ENCODE measurements at places on chromosomes 7 and 10.

DNA sequence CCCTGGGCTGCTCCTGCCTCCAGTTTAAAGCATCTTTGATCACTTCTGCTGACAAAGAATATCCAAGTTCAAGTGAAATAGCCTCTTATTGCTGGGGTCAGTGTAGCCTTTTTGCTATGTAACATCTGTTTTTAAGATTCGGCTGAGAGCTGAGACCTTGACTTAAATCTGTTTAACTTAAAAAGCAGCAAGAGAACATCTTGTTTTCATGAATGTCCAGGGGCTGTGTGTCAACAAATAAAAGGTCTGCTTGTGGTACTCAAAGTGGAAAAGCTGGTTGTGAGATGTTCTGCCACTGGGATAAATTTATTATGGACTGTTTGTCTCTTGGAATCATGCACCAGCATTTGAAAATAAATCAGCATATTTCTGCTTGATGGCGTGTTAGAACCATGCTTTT lies 73.2 kb downstream of the CALD1 start:
- DNase-seq: no peak

GRCh38 chr7:133478591-133479135 lies 225.8 kb downstream of the EXOC4 start:
- DNase-seq: no peak

GRCh38 chr10:130206216-130206737 lies 70.1 kb downstream of the GLRX3 start:
- no peak for DNase-seq

DNA sequence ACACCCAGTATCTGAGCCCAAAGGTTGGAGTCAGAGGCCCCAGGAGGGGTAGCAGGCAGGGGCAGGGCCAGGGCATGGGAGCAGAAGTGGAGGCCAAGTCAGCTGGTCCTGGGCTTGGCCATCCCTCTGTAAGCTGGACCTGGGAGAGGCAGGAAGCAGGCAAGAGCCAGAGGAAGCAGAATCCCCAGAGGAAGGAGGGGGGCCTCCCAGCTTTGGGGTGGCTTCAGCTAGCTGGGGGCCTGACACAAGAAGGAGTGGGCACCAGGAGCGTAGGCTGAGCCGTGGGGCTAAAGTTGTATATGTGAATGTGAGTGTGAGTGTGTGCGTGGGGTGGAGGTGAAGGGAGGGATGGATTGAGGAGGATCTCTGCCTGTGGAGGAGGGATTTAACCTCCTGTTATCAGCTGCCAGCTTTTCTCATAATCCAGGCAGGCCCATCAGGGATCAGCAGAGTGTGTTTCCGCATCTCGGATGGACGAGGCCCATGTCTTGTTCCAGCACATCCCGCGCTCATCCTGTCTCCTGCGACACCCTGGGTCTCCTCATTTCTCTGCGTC lies 54.0 kb downstream of the NEURL1 start:
- DNase-seq: no peak

- DNase-seq: peak; percentile 3
Measured at GRCh38 chr7:3154881-3155494, 111.3 kb upstream of the CARD11 start.

GRCh38 chr10:78435484-78436221 lies 402.0 kb downstream of the RPS24 start:
- no peak for DNase-seq

DNA sequence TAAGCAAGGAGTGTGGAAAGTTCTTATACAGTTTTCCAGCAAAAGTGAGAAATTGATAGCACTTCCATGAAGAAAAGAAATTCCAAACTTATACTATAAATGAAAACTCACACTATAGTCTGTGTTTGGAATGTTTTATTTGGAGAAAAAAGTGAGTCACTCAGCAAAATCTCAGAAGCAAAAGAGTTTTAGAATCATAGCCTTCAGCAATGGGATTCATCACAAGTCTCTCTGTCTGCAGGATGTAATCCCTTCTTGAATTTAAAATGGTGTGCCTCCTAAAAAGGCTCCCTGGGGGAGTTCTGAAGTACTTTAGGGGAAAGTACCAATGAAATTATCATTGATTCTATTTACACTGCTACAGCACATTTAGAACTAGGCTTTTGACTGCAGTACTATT lies 756.4 kb downstream of the XPNPEP1 start:
- no peak for DNase-seq

- no peak for DNase-seq
Measured at GRCh38 chr10:3806603-3807002, 21.6 kb upstream of the KLF6 start.

DNA sequence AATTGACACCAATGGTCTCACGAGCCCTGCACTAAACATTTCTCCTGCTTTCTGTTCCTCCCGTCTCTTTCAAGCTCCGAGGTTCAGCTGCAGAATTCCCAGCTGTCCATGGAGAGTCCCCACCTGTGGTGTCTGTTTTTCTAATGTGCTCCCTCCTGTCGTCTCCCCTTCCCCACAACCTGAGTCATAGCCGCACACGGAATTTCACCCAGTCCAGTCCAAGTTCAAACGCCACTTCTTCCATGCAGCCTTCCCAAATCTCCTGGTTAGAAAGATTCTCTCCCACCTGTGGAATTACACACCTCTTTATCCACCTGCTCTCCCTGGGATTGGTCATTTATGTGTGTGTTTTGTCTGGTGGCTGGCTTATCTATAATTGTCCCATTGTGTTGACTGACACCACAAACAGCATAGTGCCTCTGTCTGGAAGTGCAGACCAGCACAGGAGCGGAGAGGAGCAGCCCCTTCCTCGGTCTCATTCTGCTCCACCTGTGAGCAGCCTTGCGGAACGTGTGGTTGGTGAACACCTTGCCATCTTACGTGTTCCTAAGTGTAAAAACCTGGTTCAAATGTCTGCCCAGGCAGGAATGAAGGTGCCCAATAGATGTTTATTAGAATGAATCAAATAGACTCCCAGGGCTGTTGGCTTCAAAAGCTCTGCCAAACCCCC lies 3.3 kb upstream of the DIP2C start:
- DNase-seq: no peak

DNA sequence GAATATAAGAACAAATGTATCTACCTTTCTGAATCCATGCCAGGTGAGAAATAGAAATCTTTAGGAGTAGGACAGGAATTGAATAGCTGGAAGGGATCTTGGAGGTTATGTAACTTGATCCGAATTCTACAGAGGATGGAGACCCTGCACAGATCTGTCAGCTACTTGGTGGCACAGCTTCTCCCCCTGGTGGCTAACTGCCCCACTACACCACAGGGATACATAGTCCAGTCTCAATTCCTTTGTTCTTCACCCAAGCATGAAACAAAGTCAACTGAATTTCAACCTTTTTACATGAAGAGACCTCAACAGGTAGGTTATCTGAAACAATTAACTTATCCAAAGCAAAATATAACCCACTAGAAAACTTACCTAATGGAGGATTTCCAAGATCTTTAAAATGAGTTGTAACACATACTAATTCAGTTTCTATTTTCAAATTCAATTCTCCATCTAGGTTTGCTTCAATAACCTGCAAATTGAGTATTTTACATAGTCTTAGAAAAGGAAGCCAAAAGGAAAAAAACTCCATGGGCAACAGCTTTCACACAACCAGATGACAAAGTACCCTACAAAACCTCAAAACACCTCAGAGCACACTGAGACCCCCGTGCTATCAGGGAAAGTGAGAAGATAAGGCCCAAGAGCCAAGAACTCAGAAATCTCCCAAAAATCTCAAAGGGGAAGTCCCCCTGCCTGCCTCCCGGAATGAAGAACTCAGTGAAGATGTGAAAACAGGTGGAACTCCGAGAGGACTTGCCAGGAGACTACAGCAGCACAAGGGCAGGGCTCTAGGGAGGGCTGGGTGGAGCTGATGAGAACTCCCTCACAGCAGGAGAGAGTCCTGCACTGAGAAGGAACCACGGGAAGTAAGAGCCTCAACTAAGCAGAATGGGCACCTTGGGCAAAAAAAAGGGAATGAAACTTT lies 10.3 kb downstream of the HUS1 start:
- peak; percentile 26 for DNase-seq

DNA sequence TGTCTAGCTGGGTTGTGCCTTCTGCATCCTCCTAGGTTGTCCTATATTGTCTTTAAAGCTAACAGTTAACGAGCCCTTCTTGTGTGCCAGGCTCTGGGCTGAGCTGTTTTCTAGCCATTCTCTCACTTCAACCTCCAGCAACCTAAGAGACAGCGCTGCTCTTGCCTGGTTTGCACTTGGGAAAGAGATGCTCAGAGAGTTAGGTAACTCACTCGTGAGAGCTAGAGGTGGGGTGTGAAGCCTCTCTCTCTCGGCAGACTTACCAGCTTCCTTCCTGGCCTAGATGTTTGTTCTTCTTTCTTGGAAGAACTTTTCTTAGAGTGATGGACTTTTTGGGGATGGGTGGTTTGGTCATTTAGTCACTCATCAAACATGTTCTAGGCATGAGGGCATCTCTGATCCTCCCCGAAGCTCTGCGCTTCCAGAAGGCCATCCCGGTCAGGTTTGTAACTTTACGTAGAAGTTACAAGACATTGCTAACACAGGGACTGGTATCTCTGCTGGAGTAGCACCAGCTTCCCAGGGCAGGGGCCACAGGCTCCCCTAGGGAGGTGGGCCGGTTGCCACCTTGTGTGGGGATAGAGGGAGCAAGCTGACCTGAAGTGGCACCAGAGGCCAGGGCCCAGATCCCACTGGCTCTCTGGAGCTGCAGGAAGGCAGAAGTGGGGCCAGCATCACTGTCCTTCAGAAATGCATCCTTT lies 14.3 kb downstream of the TSPAN15 start:
- no peak for DNase-seq

GRCh38 chr10:61547297-61547696 lies 94.1 kb upstream of the TMEM26 start:
- no peak for DNase-seq

DNA sequence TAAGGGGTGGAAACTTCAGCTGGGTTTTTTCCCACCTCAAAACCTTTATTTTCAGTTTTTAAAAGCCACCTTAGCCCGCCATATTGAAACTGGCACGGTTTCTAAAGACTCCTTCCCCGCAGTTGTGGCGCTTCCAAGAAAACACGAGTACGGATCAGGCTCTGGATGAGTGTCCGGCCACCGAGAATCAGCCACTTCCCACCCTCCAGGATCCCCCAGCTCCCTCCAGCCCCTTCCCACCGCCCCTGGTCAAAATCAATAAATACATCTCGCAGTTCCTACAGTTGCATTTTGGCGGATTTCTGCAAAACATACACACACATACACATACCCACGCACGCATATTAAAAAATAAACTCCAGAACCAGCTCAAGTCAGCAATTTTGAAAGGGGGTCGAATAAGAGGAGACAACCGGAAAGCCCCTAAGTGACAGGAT lies 1.1 kb downstream of the SFMBT2 start:
- DNase-seq: no peak

DNA sequence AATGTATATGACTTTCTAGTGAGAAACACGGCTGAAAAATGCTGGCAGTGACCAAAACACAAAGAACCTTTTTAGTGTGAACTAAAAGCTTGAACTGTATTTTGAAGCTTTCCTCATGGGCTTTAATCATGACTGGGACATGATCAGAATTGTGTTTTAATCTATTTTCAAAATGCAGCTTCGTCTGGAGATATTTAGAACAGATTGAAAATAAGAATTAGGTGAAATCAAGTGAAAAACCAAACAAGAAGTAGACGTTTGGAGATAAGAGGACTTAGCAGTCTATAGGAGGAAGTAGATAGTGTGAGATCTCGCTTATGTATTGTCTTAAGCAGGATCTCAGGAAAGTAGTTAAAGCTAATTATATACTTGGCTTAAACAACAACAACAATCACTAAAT lies 865.4 kb upstream of the MBL2 start:
- no peak for DNase-seq

DNA sequence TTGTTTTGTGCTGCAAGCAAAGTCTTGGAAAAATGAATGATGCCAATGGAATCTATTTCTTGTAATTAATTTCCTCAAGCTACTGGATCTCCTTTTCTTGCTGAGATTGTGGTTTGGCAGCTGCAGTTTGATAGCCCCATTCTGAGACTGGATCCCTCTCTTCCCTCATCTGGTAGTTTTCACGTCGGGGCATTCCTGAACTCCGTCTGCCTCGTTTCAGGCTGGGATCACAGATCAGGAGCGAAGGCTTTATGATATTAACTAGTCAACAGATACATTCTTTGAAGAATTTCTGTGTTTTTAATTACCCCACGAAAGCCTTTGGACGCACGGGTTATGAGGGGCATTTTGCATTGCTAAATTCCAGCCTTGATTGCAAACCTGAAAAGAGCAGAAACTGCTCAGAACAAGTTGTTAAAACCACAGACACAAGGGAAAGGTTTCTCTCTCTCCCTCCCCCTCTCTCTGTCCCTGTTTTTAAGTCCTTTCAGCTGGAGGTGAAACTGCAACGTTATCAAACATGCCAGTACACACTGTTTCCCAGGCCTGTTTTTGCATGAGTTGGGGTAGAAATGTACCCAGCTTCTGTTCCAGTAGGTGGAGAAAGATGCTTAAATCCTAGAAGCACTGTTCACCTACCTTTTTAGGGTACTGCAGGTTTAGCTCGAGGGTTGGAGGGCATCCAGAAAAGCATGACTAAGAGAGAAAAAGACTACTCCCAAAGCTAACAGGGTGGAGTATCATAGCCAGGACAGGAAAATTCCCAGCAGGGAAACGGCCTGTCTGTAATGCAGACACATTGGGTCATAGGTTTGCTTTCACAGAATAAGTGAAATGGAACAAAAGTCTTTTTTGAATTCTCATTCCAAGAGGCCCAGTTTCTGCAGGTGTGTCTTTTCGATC lies 124.3 kb downstream of the CUX1 start:
- DNase-seq: peak; percentile 81

DNA sequence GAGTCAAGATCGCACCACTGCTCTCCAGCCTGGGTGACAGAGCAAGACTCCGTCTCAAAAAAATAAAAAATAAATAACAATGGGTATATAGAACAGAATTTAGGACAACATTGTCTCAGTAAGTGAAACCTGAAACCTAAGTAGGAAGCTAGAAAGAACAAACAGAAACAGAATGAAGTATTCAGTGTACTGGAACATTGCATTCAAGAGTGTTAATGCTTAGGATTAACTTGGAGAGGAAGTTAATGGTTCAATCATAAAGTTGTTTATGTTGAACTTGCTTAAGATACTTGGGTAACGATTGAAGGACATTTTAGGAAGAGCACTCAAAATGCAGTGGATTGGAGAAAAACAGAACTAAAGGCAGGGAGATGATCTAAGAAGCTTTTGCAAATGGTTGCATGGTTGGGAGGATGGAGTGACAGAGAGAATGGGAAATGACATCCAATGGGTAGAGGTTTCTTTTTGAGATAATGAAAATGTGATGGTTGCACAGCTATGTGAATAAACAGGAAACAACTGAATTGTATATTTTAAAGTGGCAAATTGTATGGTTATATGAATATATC lies 233.7 kb downstream of the ADK start:
- DNase-seq: no peak

GRCh38 chr10:124579011-124579399 lies 117.4 kb downstream of the LHPP start:
- DNase-seq: no peak

- DNase-seq: no peak
Measured at GRCh38 chr10:110276603-110277002, 28.1 kb downstream of the SMNDC1 start.
